NCI-H1092 (cell line): ENCODE measurements at places on chromosomes 3 and 15.

DNA sequence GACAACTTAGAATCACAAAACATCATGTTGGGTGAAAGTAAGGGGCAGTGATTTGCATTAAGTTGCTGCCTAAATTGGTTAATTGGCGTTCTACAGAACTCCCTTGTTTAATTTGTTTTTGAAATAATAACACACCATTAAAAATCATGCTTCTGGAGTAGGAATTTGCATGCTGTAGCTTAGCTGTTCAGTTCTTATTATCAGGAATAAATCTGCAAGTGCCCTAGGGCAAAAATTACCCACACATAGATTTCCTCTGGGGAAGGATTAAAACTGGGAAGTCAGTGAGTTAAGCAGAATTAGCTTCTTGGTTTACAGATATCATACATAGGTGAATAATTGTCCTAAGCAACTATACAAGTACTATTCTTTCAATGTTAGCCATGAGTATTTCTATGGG lies 381.6 kb upstream of the NAALADL2 start:
- DNase-seq: no peak

- no peak for DNase-seq
Measured at GRCh38 chr3:161989012-161989411, 492.4 kb downstream of the OTOL1 start.

DNA sequence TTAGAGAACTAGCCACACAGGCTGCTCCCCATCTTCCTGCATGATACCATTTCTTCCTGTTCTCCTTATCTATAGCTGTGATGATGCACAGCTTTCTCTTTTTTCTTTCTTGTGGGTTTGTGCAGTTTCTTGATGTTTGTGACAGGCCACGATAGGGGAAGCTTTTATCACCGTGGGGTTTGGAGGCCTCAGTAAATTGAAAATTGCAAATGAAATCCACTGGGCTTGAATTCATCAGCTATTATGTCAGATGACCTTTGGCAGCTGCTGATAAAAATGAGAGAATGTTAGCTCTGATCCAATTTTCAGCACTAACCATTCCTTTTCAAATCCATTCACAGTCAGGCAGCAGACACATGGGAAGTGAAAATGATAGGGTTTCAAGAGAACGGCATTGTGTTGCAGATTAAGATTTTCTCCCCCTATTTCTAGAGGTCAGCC lies 176.9 kb upstream of the SOX2 start:
- no peak for DNase-seq

- DNase-seq: no peak
Measured at GRCh38 chr3:9732740-9733115, 1.2 kb downstream of the BRPF1 start.
